ENCODE measurements at places on chromosomes 12 and 14. TPM values are rescaled to one million over a fixed set of nuclear protein-coding genes. Genes with fewer than 3 reads are reported as not detected.

The KANSL2 gene
- total RNA-seq, result 67.2 TPM

The MRPL52 gene
- total RNA-seq, result 149 TPM

The STON2 gene
- 37.1 TPM for total RNA-seq

The RTL1 gene
- total RNA-seq, result not detected

The HOXC12 gene
- total RNA-seq, result 9.4 TPM

The HOXC4 gene
- 4.1 TPM for total RNA-seq

GRCh38 chr12:66693901-66694513 is 15.1 kb upstream of the GRIP1 start:
- no peak overlapping the region for H3K27ac ChIP-seq
- H3K27me3 ChIP-seq, result no peaks in the 10 kb centered on the region
- no peaks in the 10 kb centered on the region for H3K36me3 ChIP-seq
- DNase-seq, result peak; percentile 47
- H3K4me3 ChIP-seq, result no peak overlapping the region

- H3K36me3 ChIP-seq, result no peaks in the 10 kb centered on the region
- DNase-seq, result no peak
- no peaks in the 10 kb centered on the region for H3K27me3 ChIP-seq
- no peaks in the 10 kb centered on the region for H3K4me1 ChIP-seq
- no peak overlapping the region for H3K4me3 ChIP-seq
- no peak overlapping the region for H3K27ac ChIP-seq
Measured at GRCh38 chr12:58528271-58528670, 392.0 kb downstream of the LRIG3 start.

- no peak overlapping the region for H3K27ac ChIP-seq
- H3K27me3 ChIP-seq, result no peaks in the 10 kb centered on the region
- DNase-seq, result no peak
- no peak overlapping the region for H3K4me3 ChIP-seq
- H3K4me1 ChIP-seq, result no peaks in the 10 kb centered on the region
- H3K36me3 ChIP-seq, result no peaks in the 10 kb centered on the region
Measured at GRCh38 chr14:55913324-55914025, 204.7 kb upstream of the PELI2 start.

DNA sequence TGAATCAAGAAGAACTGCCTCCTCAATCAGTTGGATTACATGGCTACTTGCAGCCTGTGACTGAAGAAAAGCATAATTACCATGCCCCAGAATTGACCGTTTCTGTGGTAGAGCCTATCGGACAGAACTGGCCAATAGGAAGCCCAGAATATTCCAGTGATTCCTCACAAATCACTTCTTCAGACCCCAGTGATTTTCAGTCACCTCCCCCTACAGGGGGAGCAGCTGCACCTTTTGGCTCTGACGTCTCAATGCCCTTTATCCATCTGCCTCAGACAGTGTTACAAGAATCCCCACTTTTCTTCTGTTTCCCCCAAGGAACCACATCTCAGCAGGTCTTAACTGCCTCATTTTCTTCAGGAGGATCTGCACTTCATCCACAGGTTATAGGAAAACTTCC is 80.8 kb downstream of the RAD52 start:
- H3K4me1 ChIP-seq, result no peaks in the 10 kb centered on the region
- H3K27ac ChIP-seq, result no peak overlapping the region
- peaks cover 2% of the 10 kb centered on the region for H3K36me3 ChIP-seq
- H3K27me3 ChIP-seq, result no peaks in the 10 kb centered on the region

GRCh38 chr12:21715386-21715785 is 57.7 kb upstream of the LDHB start:
- no peaks in the 10 kb centered on the region for H3K4me1 ChIP-seq
- H3K36me3 ChIP-seq, result no peaks in the 10 kb centered on the region
- no peak overlapping the region for H3K27ac ChIP-seq
- H3K4me3 ChIP-seq, result no peak overlapping the region

DNA sequence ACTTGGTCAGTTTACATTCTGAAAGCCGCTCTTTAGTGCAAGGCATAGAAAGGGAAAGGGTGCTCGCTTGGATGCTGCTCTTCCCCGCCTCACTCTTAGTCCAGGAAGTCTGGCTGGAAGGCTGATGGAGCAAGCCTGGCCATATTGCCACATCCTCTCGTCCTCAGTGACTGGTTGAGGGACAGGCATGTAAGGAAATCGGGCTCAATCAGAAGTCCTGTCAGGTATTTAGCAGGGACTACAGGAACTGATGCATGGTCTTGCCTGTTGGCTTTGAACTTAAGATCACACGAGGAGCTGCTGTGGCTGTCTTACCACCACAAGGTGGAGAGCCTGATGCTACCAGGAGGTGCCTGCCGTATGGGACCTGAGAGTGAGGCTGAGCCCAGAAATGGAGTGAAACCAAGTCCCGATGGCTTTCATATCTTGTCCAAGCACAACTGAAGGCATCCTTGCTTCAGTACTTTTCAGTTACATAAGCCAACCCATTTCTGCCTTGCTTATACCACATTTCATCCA is 10.7 kb upstream of the C12orf75 start:
- H3K27me3 ChIP-seq, result no peaks in the 10 kb centered on the region
- no peak for DNase-seq
- no peaks in the 10 kb centered on the region for H3K36me3 ChIP-seq
- H3K4me1 ChIP-seq, result peaks cover 59% of the 10 kb centered on the region
- peak overlapping the region; percentile 89 for H3K27ac ChIP-seq

DNA sequence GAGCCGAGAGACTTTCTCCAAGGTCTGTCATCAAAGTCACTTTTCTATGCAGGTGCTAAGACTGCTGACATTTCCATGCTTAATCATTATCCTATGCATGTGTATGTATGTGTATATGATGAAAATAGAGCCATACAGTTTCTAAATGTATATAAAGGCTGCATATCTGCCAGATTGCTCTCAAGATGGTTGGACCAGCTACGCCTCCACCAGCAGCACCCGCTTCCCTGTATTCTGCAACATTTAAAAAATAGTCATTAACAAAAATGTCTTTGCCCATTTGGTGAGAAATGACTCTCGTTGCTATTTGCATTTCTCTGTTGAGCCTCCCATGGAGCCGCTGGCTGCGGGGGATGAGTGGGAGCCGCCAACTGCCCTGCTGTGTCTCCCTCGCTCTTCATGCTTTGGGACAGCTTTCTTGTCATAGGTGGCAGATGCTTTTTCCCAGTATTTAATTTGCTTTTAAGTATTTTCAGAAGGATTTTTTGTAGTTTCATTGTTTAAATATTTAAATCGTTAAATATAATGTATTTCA is 54.7 kb downstream of the DYNC1H1 start:
- peaks cover 1% of the 10 kb centered on the region for H3K36me3 ChIP-seq
- H3K4me3 ChIP-seq, result no peak overlapping the region
- H3K4me1 ChIP-seq, result no peaks in the 10 kb centered on the region
- no peak for DNase-seq
- no peak overlapping the region for H3K27ac ChIP-seq

DNA sequence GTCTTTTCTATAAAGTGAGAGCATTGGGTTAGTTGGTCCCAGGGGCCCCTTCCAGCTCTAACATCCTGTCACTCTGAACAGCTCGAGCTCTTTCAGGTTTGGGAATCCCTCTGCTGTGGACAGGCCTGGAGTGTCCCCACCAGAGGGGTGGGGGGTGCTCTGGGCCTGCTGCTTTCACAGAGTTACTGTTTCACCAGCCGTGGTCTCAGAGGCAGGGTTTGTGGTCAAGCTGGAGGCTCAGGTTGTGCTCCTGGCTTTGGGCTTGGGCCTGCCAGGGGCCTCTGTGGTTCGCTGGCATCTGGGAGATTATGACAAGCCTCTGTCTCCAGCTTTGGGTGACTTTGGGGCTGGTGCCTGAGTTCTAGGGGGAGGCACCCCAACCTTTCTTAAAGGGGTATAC is 59.6 kb downstream of the FBXL14 start:
- no peak overlapping the region for H3K27ac ChIP-seq
- no peak overlapping the region for H3K4me3 ChIP-seq
- H3K4me1 ChIP-seq, result peaks cover 2% of the 10 kb centered on the region
- DNase-seq, result no peak
- H3K36me3 ChIP-seq, result no peaks in the 10 kb centered on the region

DNA sequence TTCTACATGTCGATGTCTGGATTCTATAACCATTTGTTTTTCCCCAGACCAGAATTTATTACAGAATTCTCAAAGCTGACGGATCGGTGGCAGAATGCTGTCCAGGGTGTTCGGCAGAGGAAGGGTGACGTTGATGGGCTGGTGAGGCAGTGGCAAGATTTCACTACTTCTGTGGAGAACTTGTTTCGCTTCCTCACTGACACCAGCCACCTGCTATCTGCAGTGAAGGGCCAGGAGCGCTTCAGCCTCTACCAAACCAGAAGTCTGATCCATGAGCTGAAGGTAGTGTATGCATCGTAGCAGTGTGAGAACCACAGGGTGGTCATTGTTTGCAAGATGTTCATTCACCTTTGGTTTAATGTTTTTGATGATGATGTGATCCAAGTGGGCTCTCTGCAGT is 124.0 kb downstream of the ESR2 start:
- H3K36me3 ChIP-seq, result no peaks in the 10 kb centered on the region
- H3K27ac ChIP-seq, result no peak overlapping the region
- H3K27me3 ChIP-seq, result no peaks in the 10 kb centered on the region
- H3K4me1 ChIP-seq, result no peaks in the 10 kb centered on the region
- H3K4me3 ChIP-seq, result no peak overlapping the region
- DNase-seq, result no peak

DNA sequence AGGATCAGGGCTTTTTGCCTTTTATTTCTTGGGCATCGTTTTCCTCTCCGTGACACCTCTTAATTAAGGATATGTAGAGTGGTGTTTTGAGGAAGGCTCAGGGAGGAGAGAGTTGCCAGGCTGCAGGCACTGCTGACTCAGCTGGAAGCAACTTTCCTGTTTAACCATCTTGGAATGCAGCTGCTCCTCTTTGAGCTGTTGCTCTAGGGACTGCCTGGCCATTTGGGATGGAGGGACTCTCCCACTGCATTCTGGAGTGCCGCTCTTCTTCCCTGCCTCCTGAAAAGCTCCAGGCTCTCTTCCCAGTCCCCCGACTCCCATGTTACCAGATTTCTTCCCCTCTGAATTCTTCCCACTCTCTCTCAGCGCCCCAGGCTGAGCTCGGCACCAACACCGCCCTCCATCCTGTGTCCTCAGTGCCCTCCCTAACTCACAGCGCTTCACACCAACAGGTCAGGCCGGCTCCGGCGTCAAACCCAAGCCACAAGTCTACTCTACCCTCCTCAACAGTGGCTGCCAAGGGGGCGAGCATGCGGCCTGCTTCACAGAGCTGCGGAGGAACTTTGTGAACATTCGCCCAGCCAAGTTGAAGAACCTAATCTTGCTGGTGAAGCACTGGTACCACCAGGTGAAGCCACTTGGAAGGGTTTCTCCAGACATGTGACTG is 5.9 kb downstream of the OAS3 start:
- no peak overlapping the region for H3K27ac ChIP-seq
- no peaks in the 10 kb centered on the region for H3K4me1 ChIP-seq
- no peaks in the 10 kb centered on the region for H3K27me3 ChIP-seq

GRCh38 chr12:70121562-70121961 is 121.7 kb upstream of the CNOT2 start:
- no peaks in the 10 kb centered on the region for H3K36me3 ChIP-seq
- no peak overlapping the region for H3K4me3 ChIP-seq
- no peak overlapping the region for H3K27ac ChIP-seq
- H3K4me1 ChIP-seq, result no peaks in the 10 kb centered on the region

DNA sequence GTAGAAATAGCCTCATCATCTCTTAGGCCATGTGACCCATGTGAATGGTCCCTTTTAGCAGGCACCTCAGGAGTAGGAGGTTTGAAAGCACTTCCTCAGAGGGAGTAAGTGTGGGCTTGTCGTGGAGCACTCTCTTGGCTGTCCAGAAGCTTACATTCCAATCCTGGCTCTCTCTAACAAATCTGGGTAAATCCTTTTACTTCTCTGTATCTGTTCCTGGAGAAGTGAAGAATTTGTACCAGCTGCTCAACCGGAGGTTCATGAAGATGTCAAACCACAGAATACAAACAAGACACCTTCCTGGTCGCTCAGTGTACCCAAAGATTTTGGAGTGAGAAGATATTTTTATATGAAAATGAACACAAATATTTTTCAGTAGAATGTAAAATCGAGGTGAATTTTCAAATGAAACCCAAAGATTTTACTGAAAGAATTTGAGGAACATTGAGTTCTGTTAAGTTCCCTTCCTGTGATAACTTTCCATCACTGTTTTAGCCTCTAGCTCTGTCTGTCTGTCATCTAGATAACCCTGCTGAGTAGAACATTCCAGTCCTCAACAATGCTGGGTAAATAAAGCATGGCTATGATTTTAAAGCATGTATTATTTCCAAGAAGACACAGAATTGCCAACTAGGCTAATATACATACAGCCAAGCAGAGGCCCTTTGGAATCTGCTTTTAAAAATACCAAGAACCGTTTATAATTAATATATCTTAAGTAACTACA is 263.9 kb upstream of the RGS6 start:
- no peaks in the 10 kb centered on the region for H3K27me3 ChIP-seq
- H3K36me3 ChIP-seq, result no peaks in the 10 kb centered on the region
- H3K4me3 ChIP-seq, result no peak overlapping the region
- no peak overlapping the region for H3K27ac ChIP-seq
- H3K4me1 ChIP-seq, result no peaks in the 10 kb centered on the region
- no peak for DNase-seq
